ENCODE measurements at places on chromosomes 3 and 15.

DNA sequence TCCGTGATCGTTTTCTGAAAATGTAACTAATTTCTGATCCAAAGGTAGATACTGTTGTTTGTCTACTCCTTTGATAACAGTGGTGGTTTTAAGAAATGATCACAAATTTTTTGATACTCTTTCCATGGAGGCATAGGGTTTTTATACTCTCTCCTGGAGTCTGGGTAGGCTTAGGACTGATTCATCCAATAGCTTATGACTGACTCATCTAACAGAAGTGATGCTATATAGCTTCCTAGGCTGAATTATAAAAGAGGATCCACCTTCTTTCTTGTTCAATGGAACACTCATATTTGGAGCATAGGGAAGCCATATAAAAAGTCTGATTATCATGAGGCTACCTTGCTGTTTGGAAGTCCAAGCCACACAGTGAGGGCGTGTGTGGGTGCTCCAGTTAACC is 84.3 kb downstream of the CHST2 start:
- DNase-seq = no peak

DNA sequence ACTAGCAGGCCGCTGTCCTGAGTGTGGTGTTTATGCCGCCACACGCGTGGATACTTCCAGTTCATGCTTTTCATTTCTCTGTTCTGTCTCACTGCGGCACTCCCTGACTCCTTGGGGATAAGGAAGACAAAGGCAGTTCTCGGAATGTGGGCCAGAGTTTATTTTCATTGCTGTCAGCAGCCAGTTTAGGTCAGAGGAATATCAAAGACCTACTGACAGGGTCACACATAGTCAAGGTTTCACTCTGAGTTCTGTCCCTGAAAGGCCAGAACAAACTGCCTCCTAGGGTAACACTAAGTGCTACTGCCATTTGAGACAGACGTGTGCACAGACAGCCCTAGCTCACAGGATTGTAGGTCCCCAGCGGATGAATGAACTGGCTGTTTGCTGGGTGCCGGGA is 27.3 kb upstream of the SPTBN5 start:
- no peak for DNase-seq

DNA sequence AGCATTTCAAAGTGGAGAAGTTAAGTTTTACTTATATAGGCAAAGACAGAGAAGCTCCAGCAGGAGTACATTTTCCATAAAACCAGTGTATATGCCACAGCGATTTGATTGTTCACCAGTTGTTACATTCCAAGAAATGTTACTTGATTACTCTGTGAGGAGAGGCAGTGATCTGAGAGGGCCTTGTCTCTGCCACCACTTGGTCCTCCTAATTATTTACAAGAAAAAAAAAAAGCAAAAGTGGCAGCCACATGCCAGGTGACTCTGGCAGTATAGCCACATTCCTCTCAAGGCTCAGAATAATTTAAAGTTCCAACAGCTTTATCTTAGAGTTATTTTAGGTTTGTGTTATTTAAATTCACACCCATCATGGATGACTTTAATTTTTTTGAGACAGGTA is 1077.8 kb downstream of the ZPLD1 start:
- no peak for DNase-seq

DNA sequence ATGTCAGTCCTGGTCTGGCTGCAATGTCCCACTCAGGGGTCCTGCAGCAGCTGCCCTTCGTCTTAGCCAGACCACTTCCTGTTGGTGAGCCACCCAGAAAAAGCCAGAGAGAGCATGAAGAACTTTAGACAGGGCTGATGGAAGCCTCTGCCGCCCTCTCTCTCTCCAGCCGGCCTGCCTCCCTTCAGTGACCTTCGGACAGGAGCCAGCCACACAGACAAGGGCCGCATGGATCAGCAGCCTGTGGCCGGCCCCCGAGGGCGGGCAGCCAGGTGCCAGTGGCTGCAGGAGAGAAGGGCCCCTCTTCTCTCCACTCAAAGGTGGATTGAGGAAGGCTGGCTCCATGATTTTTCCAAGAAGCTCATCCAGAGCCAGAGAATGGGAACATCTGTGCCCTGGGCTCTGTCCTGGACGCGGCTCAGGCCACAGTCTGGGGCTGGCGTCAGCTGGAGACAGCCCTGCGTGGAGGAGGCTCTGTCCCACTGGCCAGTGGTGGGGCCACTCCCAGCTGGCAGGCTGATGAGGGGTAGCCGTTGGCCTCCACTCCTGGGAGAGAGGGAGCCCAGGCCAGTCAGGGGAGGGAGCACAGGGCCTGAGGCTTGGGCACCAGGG is 42.9 kb downstream of the ISG20 start:
- no peak for DNase-seq

DNA sequence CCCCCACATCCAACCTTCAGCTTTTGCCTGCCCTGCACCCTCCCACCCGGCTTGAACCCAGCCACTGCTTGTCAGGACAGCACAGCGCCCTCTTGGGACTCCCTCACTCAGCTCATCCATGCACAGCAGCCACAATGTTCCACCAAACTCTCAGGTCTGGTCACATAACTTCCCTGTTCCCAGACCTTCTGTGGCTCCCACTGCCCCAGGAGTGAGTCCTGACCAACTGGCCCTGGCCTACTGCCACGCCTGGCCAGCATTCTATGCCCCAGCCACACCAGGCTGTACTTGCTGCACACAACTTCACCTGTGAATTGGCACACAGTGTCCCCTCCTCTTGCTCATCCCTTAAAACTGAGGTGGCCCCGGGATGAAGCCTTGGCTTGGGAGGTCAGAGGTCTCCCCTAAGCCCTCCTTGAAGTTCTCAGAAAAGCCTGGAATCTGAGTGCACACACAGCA is 21.0 kb downstream of the PLXNB1 start:
- DNase-seq = no peak

- no peak for DNase-seq
Observed at GRCh38 chr15:87829332-87830050, 427.0 kb downstream of the NTRK3 start.

- peak; percentile 40 for DNase-seq
Observed at GRCh38 chr15:92164327-92165000, 229.2 kb upstream of the ST8SIA2 start.

DNA sequence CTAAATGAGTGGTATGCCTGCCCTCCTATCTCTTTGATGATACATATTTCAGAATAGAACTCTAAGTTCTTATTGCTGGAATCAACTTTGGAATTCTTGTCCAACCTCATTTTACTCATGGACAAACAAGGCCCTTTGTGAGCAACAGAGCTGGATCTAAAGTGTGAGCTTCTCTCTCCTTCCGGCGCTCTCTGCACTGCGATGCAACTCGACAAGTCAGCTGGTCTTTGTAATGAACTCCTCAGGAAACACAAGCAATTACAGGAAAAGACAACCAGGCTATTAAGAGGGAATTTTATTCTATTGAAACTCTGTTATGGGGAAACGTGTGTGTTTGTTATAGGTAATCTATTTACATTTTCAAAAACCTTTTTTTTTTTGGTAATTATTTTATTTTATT is 20.3 kb upstream of the NRROS start:
- no peak for DNase-seq

DNA sequence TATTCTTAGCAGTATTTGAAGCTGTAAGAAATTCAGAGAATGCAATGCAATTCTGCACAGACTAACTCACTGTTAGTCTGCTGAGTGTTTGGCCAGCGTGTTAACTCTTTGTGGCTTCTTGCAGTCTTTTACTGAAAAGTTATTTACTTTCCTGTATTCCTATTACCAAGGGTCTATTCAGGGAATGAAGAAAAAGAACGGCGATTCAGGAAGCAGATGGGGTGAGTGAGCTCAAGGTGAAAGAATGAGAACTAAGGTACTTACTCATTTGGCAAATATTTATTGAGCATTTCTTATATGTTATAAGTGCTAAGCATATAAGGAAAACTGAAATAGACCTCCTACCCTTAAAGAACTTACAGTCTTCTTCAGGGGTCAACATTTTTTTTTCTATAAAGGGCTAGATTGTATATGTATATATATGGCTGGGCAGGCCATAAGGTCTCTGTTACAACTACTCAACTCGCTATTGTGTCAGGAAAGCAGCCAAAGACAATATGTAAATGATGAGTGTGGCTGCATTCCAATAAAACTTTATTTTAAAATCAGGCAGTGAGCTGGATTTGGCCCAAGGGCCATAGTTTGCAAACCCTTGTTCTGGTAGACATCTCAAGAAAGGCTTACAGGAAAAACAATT is 271.9 kb upstream of the GADL1 start:
- no peak for DNase-seq

DNA sequence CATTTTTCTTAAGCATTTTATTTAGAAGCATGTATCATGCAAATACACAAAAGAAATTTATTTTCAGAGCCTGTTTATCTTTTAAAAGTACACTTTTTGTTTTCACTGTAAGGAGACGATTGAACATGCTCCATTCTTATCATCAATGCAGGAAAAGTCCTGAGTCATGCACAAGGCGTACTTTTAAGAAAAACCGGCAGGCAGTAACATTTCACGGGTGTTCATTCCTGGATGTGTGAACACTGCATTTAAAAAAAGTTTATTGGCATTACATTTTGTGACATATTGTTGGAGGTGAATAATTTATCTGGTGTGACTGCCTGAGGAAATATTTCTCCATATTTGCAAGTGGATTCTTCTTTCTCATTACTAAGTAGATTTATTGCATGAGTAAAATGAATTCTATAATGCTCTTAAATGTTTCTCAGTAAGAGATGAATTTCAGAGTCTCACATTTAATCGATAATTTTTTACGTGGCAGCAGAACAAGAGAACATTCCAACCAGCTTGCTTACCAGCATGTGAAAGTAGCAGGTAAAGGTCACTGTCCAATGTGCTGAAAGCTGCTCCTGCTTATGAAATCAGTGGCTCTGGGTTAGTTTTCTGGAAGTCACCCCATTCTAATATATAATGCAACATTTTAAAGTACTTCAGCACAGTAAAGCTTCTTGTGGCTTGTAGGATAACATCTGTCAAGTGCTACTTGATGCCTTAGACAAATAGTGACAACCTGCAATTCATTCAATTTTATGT is 87.0 kb downstream of the SV2B start:
- peak; percentile 66 for DNase-seq

GRCh38 chr3:51340013-51340829 is 44.9 kb upstream of the MANF start:
- DNase-seq = no peak

GRCh38 chr15:52658955-52659354 is 20.2 kb downstream of the ATOSA start:
- no peak for DNase-seq

DNA sequence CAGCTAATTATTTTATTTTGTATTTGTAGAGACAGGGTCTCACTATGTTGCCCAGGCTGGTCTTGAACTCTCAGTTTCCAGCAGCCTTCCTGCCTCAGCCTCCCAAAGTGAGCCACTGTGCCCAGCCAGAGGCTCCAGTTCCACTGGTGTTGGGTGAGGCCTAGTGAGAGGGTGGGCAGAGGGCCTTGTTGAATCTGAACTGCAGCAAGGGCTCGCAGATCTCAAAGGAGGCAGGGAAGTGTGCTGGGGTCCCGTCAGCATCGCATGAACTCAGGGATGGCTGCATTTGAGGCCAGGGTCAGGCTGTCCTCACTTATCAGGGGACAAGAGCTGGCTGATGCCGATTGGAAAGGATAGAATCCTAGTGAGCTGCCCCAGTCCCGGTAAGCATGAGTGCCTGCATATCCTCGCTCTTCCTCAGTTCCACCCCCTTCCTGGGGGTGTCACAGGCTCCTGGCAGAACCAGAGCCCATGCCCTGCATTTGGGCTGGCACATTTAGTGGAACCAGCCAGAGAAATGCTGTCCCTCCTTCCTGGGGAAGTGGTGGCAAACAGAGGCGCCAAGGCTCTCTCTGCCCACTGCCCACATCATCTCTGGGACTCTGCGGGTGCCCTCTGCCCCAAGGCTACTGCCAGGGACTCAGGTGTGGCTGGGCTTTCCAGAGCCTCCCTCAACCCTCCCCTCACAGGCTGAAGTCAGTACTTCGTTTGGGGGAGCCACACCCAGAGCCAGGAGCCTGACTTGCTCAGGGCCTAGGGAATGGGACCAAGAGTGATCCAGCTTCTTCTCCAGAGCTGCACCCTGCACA is 24.1 kb downstream of the ALS2CL start:
- DNase-seq = no peak

GRCh38 chr3:32508711-32509110 is 6.1 kb upstream of the CMTM6 start:
- DNase-seq = peak; percentile 63

- no peak for DNase-seq
Observed at GRCh38 chr3:84194029-84194428, 764.8 kb upstream of the CADM2 start.

DNA sequence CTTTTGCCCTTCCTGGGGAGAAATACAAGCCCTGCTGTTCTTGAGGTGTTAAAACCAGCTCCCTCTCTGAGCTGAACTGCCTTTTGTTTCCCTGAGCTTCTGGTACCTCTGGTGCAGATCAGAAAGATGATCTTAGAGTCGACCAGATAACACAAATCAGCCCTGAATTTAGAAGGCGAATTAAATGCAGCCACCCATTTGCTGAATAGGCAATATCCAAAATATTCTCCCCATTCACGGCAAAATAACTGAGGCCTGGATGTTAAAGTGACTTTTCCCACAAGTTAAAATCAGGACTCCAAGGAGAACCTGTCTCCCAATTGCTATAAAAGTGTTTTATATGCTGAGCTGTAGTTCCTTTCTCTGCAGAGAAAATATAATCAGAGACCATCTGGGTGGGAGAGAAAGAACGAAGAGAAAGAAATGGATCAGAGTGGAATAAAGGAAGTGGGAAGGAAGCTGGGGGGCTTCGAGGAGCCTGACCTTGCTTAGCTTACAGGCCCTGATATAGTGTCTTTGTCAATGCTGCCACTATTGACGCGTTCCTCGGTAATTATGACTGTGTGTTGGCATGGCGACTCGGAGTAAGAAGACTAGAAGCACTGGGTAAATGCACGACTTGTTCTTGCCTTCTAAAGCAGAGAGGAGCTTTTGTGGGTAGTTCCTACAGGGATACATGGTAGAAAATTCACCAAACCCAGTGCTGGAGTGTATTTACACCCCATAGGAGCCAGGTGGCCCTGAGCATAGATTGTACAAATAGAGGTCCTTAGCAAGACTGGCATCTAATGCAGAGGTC is 47.5 kb upstream of the POLG start:
- no peak for DNase-seq

DNA sequence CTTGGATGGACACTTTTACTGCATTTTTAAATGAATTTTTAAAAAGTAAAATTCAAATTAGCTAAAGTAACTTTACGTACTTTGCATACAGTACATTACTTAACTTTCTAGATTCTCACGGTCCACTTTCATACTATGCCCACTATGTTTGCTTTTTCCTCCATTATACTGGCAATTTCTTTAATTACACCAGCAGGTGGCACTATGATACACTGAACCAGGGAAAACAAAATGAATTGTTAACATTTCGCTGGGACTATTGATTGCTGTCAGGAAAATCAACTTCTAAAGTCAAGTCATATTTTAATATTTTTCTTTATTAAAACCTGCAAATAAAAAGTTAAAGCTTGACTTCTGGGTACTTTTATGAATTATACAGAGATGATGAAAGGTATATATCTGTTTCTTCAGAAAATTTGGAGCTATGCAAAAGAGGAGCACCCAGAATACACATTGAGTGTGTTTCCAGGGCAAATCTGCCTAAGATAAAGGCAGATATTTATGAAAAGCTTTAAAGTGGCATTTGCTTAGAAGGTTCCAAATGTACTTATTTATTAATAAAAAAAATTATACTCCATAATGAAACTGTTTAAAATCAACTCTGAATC is 21.8 kb upstream of the POU1F1 start:
- peak; percentile 33 for DNase-seq
